Renal cortical epithelial cell (primary cell): ENCODE measurements at places on chromosomes 3 and 15.
A peak's percentile ranks its signal among the peaks of the same experiment; 100 is the strongest.

- peak; percentile 17 for DNase-seq
Measured at GRCh38 chr3:32106929-32107362, 526 bp downstream of the GPD1L start.

DNA sequence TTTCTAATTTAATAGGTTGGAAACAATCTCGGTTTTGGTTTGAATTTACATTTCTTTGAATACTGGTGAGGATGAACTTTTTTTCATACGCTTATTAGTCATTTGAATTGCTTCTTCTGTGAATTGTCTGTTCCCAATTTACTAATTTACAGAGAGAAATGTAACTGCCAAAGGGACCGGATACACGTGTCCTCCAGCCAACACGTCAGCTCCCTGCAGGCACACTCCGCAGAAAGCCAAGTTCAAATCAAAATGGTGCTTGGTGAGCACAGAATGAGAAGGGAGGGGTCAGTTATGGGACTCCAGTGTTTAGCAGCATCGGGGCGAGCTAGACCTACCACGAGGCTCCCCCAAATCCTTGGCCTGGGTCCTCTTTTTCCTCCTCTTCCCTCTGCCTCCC is 10.8 kb upstream of the TSEN2 start:
- no peak for DNase-seq

DNA sequence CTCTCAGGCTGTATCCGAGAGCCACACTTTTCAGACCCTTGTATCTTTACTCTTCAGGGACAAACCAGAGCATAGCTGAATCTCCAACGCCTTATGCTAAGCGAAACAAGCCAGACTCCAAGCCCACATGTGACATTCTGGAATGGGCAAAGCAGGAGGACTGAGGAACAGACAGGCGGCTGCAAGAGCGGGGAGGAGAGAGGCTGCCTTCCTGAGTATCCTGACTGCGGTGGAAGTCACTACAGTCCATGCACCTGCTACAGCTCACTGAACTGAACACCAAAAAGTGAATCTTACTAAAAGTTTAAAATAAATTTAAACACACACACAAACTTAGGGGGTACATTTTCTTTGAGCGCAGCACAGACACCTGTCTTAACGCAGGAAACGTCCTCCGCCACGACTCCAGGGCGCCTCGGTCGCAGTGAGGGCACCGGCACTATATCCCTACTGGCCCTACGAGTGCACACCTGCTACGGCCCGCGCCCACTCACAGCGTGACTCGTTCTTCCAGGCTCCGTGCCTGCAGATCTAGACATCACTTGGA is 1.4 kb downstream of the CYFIP1 start:
- DNase-seq, result no peak

DNA sequence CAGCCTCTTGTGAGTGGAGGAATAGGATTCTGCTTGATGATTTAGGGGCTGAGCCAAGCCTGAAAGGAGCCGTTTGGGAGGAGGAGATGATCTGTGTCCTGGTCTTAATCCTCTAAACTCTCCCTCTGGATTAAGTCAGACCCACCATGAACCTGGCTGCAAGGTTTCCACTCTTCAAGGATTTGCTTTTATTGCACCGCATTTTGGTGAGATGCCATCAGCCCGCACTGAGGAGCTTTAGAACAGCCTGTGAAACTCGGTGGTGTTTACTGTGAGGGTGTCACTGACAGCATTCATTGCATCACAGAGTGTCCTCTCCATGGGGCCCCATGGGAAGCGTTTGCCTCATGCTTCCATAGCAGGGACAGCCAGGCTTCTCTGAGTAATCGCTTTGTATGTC is 59.2 kb downstream of the EPHB1 start:
- DNase-seq, result no peak

GRCh38 chr3:99579246-99579645 is 59.1 kb upstream of the COL8A1 start:
- DNase-seq, result peak; percentile 88

DNA sequence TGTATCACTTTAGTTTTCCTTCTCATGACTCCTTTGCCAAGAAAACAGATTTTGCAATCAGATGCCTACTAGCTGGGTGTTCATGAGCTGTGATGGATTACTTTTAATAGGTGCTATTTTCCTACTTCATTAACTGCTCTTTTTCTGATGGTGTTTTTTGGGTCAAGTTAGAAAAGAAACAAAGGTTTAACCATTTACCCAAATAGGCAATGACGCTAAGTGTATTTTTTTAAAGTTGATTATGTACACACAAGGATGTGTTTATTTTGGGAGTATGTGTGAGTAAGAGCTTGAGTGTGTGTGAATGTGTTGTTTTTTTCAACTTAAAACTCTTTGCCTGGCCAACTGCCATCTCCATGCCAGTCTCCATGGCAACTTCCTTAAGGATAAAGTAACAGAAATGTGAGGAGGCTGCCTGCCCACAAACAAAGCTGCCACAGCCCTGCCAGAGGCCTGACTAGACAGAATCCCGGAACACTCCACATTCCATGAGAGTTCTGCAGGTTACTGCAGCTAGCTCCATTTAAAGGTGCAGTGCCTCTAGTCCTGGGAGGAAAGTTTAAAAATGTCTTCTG is 215.6 kb upstream of the RBMS3 start:
- DNase-seq, result peak; percentile 100

DNA sequence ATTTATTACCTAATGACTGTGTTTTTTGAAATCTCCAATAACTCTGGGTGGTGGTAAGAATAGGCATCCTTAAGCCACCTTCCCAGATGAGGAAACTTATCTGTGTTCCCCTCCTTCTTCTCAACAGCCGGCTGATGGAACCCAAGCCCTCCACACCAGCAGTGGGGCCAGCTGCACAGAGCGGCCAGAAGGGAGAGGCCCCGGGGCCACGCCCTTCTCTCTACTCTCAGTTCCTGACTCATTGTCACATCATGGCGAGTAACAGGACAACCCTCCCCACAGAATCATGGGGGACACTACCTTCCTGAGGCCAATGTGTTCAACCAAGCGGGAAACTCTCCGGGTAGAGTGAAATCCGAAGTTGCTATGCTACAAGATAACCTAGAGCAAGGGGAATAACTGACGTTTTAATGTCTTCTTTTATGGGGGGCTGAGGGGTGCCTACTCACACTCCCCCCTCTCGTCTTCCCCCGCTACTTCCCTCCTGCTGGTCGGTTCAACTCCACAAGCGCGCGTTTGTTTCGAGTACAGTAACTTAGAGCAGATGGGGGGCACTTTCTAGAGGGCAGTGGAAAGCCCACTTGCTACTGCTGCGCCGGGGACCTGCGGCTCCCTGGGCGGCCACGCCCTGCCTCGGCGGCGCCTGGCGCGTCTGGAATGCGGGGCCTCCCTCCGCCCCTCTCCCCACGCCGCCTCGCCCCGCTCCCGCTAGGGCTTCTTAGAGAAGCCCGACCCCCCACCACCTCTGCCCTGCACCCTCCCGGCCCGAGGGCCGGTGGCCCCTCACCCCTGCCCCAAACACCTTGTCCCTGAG is 621 bp downstream of the ANXA2 start:
- peak; percentile 66 for DNase-seq

- DNase-seq, result no peak
Measured at GRCh38 chr15:41948490-41948889, 23.9 kb downstream of the EHD4 start.

GRCh38 chr3:172709774-172710663 is 848 bp downstream of the NCEH1 start:
- peak; percentile 37 for DNase-seq

DNA sequence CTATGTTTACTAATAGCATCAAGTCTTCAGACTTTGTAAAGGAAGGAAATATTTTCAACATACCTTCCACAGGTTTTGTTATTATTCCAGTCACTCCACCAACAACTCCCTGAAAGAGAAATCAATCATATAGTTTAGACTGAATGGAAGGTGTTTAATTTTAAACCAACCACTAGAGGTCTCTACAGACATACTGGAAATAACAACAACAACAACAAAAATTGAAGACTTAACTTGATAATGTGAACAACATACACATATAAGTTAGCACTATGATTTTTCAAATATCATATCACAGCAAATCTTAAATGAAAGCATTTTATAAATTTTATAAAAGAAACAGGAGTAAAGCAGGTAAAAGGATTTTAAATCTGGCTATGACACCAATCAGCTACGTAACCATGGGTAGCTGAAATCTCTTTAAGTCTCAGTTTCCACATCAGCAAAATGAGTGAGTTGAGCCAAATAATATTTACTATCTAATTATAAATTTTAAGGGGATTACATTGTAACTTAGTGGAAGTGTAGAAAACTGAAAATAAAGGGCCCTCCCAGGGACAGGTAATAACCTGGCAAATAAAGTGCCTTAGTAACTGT is 188.2 kb downstream of the VPS13C start:
- peak; percentile 57 for DNase-seq

DNA sequence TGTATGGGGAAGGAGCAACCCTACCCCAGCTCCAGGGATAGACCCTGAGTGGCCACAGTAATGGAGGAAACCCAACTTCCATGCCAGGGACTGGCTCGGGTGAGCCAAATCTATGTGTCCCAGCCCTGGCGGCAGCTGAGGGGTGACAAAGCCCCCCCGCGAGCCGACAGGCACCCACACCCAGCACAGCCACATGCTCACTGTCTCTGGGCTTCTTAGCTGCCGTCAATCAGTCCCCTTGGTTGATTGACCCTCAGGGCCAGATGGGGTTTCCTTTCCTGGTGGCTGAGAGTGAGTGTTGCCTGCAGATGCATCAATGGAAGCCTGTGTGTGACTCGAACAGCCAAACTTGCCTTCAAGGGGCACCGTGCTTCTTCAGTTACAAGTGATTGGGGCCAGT is 2.1 kb upstream of the OCA2 start:
- no peak for DNase-seq

DNA sequence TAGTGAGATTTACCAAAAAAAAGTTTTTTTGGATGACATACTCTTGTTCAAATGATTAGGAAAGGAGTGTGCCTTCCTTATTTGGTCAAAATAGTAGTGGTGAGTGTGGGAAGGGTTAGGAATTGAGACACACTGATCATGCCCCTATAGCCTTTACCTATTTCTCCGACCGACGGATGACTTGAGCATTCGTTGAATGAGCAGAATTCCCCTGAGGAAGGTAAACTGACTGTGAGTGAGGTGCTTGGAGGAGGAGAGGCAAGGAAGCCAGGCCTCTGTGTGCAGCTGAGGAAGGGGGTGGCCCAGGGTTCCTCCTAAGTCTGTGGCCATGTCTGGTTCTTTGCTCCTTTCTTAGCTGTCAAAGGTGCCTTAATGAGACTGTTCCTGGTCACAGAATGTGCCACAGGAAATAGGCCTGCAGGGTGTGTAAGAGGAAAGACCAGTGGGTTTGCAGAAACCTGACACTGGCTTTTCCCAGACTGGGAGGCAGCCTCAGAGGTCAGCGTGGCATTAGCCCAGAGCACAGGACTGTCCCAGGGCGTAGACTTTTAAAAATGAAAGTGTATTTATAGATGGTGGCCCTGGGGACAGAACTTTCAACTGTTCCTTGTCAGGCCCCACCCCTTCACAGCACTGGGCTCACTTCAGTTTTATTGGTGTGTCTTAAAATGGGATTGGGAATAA is 307.7 kb upstream of the C2CD4B start:
- DNase-seq, result peak; percentile 46

GRCh38 chr3:10268116-10268515 is 19.9 kb downstream of the TATDN2 start:
- DNase-seq, result no peak

- DNase-seq, result peak; percentile 22
Measured at GRCh38 chr15:71275566-71276335, 160.5 kb downstream of the THSD4 start.
